Tongue (tissue), 3 donors: ENCODE measurements at places on chromosomes 4 and X. TPM values are rescaled to one million over a fixed set of nuclear protein-coding genes. Genes with fewer than 3 reads are reported as not detected.

DNA sequence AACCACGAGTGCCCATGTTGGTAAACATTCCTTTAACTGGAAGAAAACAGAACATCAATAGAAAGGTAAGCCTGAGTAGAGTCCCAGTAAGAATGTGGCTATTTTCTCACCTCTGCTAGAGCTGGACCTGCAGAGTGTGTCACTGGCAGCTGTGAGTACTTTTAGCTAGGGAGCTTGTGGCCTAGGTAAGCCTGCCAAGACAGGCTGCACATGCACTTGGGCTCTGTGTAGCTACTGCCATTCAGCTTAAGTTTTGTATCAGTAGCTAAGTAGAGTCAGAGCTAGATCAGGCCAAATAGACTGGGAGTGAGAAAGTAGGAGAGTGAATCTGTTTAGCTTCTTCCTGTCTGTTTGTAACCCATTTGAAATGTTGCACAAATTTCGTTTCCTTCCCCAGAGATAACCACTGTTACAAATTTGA lies 35.3 kb downstream of the RBPJ start:
- peak; percentile 20 for DNase-seq

DNA sequence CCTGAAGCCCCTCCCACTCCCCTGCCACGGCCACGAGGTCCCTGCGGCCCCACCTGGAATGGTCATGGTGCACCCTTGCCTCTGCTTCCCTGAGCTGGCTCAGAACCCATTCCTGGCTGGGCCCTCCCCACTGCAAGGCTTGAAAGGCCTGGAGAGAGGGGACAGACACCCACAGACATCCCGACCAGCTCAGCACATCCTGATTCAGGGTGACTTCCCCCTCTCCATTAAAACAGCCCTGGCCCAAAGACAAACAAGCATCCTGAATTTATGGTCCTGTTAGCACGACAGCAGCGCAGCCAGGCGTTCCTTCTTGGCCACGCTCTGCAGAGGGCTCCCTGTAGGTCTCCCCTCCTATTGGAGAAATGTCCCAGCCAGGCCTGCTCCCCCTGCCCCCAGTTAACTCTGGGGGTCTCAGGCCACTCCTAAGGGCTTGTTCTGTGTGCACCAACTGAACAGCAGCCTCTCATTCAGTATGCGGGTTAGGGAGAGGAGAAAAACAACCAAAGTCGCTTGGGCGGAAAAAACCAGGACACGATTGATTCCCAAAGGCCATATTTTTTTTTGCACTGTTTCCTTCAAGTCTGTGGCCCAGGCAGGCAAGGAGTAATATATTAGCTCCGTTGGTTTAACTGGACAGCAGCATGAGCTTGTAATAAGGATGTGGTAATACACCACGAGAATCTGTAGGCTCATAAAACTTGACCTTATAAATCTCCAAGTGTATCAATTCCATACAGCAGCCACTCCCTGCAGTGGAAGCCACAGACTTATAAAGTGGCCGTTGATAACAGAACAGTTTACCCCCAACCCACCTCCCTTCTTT lies 106.7 kb upstream of the MSX1 start:
- DNase-seq = no peak

DNA sequence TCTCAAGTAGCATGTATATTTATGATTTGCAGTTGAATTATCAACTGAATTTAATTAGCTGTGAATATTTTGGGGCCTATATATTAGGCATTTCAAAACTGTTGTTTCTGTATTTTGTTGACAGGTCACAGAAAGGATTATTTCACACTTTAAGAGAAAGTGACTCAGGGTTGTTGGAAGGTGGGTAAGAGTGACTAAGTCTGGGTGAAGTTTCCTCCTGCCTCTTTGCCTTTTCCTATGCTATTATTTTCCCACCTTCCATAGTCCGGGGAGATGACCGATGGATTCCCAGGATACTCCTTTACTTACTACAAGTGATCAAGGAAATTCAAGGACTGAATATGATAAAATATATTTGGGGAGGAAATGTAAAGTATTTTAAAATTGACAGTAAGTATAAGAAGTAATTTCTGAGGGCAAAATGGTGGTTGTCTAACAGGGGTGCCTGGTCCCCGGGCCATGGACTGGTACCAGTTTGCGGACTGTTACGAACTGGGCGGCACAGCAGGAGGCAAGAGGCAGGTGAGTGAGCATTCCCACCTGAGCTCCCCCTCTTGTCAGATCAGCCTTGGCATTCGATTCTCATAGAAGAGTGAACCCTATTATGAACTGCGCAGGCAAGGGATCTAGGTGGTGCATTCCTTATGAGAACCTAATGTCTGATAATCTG lies 175.5 kb upstream of the GPRIN3 start:
- no peak for DNase-seq

GRCh38 chrX:8679550-8679949 lies 52.4 kb downstream of the ANOS1 start:
- DNase-seq = no peak

The ERVMER34-1 gene
- 0.41 TPM for total RNA-seq
